Stomach (tissue), 19 donors: ENCODE measurements at places on chromosomes 5 and 9.

- H3K27me3 ChIP-seq: no peaks in the 10 kb centered on the region
- no peak overlapping the region for H3K4me3 ChIP-seq
- no peaks in the 10 kb centered on the region for H3K4me1 ChIP-seq
- no peak for DNase-seq
Observed at GRCh38 chr9:102867488-102867887, 127.6 kb upstream of the CYLC2 start.

GRCh38 chr5:149667084-149667828 is 62.9 kb upstream of the PPARGC1B start:
- H3K36me3 ChIP-seq: no peaks in the 10 kb centered on the region
- H3K27ac ChIP-seq: peak overlapping the region; percentile 46
- no peak for DNase-seq
- no peaks in the 10 kb centered on the region for H3K27me3 ChIP-seq
- H3K4me3 ChIP-seq: no peak overlapping the region

- no peaks in the 10 kb centered on the region for H3K36me3 ChIP-seq
- peaks cover 54% of the 10 kb centered on the region for H3K27me3 ChIP-seq
- DNase-seq: peak; percentile 73
- peak overlapping the region; percentile 78 for H3K27ac ChIP-seq
Observed at GRCh38 chr9:133252301-133253020, 22.5 kb downstream of the ABO start.

DNA sequence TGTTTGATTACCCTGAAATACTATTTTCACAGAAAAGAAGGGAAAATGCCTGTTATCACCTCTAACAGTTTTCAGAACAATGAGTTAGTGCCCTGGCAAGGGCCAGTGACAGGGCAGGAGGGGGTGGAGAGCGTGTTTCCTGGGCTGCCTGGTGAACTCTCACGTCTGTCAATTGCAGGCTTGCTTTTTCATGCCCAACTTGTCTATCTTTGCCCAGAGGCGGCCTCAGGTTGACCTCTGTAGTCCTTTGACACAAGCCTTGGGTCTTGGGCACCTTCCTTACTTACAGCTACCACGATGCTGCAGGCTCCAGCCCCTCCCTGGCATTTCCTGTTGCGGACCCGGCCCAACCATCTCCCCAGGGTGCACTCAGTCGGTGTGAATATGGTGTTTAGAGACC is 2.2 kb upstream of the CEL start:
- no peak for DNase-seq
- peaks cover 43% of the 10 kb centered on the region for H3K36me3 ChIP-seq
- H3K27me3 ChIP-seq: no peaks in the 10 kb centered on the region
- no peak overlapping the region for H3K27ac ChIP-seq

GRCh38 chr5:88659529-88660263 is 223.3 kb downstream of the MEF2C start:
- no peak overlapping the region for H3K27ac ChIP-seq
- H3K4me1 ChIP-seq: peaks cover 22% of the 10 kb centered on the region
- no peak overlapping the region for H3K4me3 ChIP-seq

- H3K27me3 ChIP-seq: no peaks in the 10 kb centered on the region
- no peaks in the 10 kb centered on the region for H3K36me3 ChIP-seq
- H3K27ac ChIP-seq: no peak overlapping the region
- no peak for DNase-seq
- peaks cover 4% of the 10 kb centered on the region for H3K4me1 ChIP-seq
Observed at GRCh38 chr5:39371367-39371635, 7.0 kb upstream of the C9 start.

- peak within 1 kb of the TSS; percentile 82 for H3K27ac ChIP-seq
- DNase-seq: peak; percentile 49
- peaks cover 3% of the 10 kb centered on the region for H3K27me3 ChIP-seq
Observed at GRCh38 chr5:177473443-177474001, at the start of gene DBN1. DBN1 (minus strand) TSS chr5:177473634; CDS start chr5:177473521, 113 bp downstream.

GRCh38 chr9:10876333-10876732 is 263.5 kb upstream of the PTPRD start:
- H3K36me3 ChIP-seq: no peaks in the 10 kb centered on the region
- no peak for DNase-seq
- H3K4me1 ChIP-seq: no peaks in the 10 kb centered on the region
- H3K27ac ChIP-seq: no peak overlapping the region

- H3K36me3 ChIP-seq: no peaks in the 10 kb centered on the region
- peak overlapping the region; percentile 63 for H3K27ac ChIP-seq
- no peaks in the 10 kb centered on the region for H3K27me3 ChIP-seq
- no peak overlapping the region for H3K4me3 ChIP-seq
- peak; percentile 75 for DNase-seq
- H3K4me1 ChIP-seq: peaks cover 12% of the 10 kb centered on the region
Observed at GRCh38 chr9:35258660-35259474, 97.1 kb downstream of the UNC13B start.

DNA sequence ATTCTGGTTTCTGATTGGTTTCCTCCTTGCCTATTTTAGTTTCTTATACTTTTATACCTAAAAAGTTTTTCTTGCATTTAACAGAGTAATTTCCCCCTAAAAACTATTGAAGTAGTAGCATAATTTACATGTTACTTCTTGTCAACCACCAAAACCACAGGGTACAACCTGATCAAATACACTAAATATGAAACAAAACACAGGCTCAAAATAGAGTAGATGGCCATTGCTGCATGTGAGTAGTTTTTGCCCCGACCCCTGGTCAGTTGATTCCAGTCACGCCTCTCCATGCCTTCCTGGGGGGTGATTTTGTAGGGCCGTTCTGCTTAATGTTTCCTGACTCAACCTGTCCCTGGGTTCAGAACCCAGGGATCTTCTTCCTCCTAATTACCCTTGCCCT is 101.8 kb downstream of the TLE4 start:
- H3K36me3 ChIP-seq: no peaks in the 10 kb centered on the region
- DNase-seq: no peak
- peaks cover 5% of the 10 kb centered on the region for H3K4me1 ChIP-seq
- H3K4me3 ChIP-seq: no peak overlapping the region
- no peaks in the 10 kb centered on the region for H3K27me3 ChIP-seq

- peaks cover 2% of the 10 kb centered on the region for H3K4me1 ChIP-seq
- H3K4me3 ChIP-seq: no peak overlapping the region
- no peaks in the 10 kb centered on the region for H3K27me3 ChIP-seq
- peak overlapping the region; percentile 54 for H3K27ac ChIP-seq
- no peaks in the 10 kb centered on the region for H3K36me3 ChIP-seq
- DNase-seq: no peak
Observed at GRCh38 chr9:81825846-81826516, 102.2 kb upstream of the SPATA31D4 start.
